ENCODE measurements at places on chromosomes 5 and 9.

DNA sequence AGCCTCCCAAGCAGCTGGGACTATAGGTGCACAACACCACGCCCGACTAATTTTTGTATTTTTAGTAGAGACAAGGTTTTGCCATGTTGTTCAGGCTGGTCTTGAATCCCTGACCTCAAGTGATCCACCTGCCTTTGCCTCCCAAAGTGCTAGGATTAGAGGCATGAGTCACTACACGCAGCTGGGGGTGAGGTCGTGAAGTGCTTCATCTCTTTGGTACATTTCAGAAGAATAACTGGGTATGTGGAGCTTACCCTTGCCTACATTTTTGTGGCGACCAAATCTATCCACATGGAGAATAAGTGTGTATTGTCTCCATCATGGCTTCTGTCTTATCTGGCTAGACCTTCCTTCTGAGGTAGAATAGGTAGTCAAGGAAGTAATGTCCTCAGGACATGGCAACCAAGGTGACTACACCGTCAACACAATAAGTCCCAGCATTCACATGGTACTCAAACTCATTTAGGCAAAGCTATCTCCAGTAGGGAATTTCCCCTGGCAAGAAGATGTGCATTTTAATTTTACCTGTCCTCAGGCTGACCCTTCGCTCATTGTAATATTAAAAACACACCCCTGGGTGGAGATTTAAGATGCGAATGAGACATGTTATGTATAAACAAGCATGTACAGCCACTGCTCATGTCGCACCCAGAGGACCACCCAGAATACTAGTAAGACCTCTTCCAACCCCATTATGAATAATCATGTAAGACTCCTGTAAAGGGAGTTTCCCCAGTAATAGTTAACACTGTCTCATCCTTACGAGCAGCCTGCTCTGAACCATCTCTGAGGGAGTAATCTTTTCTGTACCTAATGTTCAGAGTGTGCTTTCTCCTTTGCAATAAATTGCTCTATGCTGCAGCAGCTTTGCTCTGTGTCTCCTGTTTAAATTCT lies 1173.2 kb downstream of the TAF11L14 start:
- peak; percentile 20 for DNase-seq

GRCh38 chr5:161064297-161064696 lies 212.3 kb upstream of the ATP10B start:
- no peak for DNase-seq

- DNase-seq: no peak
Measured at GRCh38 chr9:18717759-18718158, 243.8 kb downstream of the ADAMTSL1 start.

GRCh38 chr9:22084336-22085035 lies 75.4 kb upstream of the CDKN2B start:
- peak; percentile 91 for DNase-seq

GRCh38 chr9:114112325-114112724 lies 13.2 kb upstream of the KIF12 start:
- DNase-seq: no peak
